Activated T-cell treated with anti-CD3 and anti-CD28 coated beads, Interleukin-2, amount 50 U/mL, for 4 hours (primary cell): ENCODE measurements at places on chromosomes 3 and 15. TPM values are rescaled to one million over a fixed set of nuclear protein-coding genes. Genes with fewer than 3 reads are reported as not detected.

DNA sequence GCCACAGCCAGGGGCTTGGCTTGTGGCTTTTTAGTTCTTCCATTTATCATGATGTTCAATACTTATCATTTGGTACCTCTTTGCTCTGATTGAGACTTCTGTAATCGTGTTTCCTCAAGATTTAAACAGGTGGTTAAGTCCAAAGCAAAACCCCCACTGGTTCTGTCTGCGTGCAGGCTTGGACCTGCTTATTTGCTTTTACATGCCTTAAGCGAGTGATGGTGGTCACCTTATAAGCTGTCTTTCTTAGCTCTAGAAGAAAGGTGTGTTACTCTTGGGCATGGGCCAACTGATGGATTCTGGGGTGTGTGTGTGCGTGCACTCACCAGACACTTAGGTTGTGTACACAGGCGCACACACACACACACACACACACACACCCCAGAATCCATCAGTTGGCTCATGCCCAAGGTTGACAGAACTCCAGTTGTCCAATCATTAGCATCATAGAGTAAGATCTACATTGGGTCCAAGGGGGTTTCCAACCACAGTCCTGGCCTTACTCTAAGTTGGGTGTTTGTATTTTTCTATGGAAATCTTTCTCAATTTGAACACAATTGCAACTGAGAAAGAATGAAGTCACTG lies 1.2 kb downstream of the MYZAP start:
- no peak for DNase-seq

SEMA5B gene
- not detected for total RNA-seq

STAB1 gene
- total RNA-seq, result 0.30 TPM

DNA sequence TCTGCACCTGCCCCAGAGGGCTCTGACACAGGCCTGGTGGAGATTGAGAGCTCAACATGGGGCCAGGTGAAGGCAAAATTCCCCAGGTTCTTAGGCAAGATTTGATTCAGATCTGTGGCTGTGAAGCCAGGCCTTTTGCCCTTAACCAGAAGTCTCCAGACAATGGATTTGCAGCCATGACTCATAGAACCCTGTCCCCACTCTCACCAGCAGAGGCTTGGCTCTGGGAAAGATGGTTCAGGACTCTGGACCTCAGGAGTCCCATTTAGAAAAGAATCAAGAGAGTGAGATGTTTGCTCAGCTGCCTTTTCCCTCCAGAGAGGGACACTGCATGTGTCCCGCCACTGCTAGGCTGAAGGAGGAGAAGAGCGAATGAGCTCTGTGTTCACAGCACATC lies 361.4 kb upstream of the ICE2 start:
- DNase-seq, result no peak

DNA sequence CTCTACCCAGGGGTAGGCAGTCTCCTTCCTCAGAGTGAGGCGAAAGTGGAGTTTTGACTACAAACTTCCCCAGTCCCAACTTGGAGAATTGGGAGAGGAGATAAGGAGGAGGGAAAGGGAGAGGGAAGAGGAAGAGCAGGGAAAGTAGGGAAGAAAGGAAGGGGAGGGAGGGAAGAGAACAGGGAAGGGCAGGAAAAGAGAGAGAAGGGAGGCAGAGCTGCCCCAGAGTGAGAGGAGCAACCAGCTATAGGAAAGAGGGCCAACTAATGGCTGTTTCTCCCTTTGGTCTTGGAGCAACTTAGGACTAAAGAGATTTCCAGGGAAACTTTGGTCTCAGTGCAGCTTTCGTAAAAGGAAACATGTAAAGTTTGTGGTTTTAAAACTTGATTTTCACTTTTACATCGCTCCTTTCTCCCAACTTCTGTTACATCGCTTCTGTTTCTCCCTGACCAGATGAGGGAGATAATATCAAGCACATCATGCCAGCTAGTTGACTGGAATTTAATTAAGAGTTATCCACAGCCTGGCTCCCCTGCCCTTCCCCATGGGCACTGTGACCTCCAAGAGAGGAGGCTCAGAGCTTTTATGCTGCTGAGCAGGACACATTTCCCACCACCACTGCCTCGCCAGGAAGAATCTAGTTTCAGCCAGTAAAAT lies 1.4 kb downstream of the CA12 start:
- DNase-seq, result no peak

DNA sequence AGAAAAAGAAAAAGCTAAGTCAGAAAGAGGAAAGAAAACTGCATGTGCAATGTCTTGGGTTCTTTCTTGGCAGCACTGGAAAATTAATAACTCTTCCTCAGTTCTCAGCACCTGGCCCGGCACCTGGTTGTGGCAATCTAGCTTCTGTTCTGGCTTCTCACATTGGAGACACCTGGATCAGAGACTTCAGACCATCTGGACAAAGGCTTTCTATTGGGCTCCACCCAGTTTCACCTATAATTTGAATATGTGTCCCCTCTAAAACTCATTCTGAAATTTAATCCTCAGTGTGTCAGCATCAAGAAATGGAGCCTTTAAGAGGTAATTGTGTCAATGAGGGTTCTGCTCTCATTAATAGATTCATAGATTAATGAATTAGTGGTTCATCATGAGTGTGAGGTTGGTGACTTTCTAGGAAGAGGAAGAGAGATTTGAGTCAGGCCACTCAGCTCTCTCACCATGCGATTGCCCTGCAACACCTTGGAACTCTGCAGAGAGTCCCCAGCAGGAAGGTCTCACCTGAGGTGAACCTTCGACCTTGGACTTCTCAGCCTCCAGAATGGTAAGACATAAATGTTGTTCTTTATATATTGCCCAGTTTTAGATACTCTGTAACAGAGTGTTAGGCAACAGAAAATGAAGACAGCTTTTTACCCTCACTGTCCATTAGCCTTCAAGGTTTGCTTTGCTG lies 679.9 kb downstream of the NTRK3 start:
- DNase-seq, result no peak

GRCh38 chr3:11671648-11672100 lies 28.0 kb upstream of the VGLL4 start:
- DNase-seq, result no peak

- DNase-seq, result no peak
These were observed 94.5 kb upstream of the MYZAP start for GRCh38 chr15:57496946-57497869.

DNA sequence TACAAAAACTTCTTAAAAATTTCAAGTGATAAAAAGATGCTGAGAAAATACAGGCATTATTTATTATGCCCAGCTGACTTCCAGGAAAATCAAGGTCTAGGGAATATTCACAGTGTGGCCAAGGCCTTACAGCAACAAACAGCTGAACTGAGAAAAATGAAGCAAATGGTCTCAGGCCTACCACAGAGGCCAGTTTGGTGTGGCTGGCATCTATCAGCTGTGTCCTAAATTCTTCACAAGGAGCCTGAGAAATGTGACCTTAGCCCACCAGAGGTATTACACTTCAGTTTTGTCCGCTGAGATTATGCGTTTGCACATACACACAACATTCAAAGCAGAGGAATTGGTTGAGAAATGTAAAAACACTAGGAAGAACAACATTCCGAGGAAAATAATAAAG lies 77.4 kb downstream of the ANP32A start:
- DNase-seq, result no peak

GRCh38 chr3:171018156-171018935 lies 8.2 kb downstream of the SLC2A2 start:
- no peak for DNase-seq

DNA sequence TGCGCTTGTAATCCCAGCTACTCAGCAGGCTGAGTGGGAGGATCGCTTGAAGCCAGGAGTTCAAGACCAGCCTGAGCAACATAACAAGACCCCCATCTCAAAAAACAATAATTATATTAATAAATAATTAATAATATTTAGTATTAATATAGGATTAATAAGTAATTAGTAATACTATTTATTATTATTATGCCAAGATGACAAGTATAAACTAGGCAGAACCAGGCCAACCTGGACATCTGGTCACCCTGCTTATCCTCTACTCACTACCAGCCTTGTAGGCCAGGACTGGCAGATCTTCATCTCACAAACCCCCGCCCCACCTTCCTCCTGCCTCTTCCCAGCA lies 429 bp downstream of the CPN2 start:
- DNase-seq, result no peak

DNA sequence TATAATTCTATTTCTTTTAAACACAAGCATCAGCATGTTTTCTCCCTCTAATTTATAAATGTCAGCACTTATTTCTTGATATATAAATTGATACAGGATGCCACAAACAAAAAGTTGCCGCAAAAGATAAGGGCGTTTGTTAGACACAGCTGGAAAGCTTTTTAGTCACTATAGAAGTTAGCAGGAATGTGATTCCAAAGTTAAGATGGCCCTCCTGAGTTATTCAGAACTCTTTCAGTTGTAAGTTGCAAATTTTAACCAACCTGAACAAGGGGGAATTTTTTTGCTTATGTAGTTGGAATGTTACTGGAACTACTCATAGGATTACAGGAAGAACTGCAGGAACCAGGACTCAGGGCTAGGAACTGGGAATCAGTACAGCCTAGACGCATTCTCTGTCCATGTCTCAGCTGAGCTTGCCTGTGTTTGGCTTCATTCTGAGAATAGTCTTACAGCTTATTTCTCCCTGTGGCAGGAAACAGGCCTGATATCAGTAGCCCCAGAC lies 166.3 kb downstream of the VGLL4 start:
- no peak for DNase-seq

GATA2 gene
- 13.7 TPM for total RNA-seq

GRCh38 chr3:97934980-97935695 lies 37.1 kb downstream of the RIOX2 start:
- DNase-seq, result no peak

DNA sequence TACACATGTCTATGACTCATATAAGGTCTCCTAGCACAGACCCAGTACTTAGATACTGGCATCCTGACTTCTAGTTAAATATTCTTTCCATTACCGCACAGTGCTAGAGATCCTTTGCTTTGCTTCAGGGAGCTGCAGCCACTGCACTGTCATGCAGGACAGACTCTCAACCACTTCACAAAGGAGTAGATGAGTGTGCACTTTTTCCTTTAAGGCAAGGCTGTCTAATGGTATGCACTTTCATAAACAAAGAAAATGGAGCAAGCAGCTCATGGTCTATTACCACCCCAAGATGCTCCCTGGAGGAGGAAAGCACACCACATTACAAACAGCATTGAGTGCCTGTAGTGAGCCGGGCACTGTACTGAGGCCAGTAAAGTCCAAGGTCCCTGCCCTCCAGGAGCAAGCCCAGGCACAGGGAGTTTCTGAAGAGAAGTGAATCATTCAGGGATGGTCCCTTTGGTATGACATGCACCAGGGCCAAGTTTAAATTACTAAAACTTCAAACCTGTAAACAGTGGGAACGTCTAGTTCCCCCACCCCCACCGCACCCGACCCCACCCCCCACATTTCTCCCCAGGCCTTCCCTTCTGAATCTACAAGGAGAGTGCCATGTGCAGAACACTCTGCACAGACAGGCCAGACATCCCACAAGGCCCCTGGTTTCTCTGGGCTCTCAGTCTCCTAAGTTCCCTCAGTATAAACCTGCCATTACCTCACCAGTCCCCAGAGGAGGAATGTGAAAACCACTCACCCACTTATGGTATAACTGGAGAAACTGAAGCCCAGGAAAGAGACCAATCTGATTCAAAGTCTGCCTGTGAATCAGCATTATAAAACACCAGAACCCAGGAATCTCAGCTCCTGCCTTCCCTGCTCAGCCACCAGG lies 107.8 kb upstream of the BCL6 start:
- no peak for DNase-seq

CADM2 gene
- total RNA-seq, result not detected

DNA sequence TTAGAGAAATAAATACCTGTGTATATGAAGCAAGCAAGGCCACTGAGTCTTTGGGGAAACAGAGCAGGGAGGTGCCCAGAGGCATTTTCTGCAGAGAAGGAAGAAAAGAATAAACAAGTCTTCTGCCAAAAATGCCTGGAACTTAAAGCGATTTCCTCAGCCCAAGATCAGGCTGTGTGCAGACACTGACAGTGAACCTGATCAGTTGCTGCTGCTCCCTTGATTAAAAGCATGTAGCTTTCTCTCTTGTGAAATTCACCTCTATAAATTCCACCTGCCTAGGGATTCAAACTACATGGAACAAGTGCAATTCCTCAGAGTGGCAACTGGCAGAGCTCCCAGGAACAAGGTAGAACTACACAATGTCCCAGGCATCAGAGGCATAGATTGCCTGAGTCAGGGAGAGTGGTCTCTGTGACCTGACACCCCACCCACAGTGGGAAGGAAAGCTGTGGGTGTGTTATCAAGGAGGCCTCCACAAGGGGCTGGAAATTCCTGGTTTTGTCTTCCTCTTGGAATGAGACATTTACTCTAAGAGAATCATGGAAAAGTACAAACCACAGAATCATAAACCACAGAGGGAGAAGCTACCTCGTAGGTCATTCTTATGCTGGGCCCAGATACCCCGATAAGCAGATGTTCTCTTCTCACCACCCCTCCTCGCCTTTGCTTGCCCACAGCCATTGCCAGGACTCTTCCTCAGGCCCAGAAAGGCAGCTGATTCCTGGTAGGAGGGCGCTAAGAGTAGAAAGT lies 1.8 kb upstream of the ZBTB38 start:
- no peak for DNase-seq

DNA sequence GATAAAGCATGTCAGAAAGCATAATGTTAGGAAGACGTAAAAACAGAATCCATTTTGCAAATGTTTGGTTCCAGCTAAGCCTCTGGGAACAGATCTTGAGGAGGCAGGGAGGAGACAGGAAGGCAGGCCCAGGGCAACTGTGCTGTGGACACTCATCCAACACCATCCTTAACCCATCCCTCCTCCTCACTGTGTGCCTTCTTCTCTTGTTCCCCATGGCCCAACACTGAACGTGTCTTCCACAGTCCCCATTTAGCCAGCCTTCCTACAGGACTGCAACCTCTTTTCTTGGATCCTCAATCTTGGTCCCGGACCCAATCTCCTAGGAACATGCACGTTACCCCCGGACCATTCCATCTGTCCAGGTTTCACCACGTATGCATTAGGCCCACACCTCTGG lies 15.4 kb downstream of the C2CD4B start:
- no peak for DNase-seq

STRIT1 gene
- total RNA-seq, result not detected

- no peak for DNase-seq
These were observed 299.2 kb upstream of the THRB start for GRCh38 chr3:24793896-24794295.

- no peak for DNase-seq
These were observed 30.9 kb downstream of the RCN2 start for GRCh38 chr15:76962337-76963013.

- DNase-seq, result no peak
These were observed 102.7 kb upstream of the MEIS2 start for GRCh38 chr15:37203050-37203449.

TLR9 gene
- not detected for total RNA-seq

PRKAR2A gene
- 75.9 TPM for total RNA-seq

GRCh38 chr3:47762233-47762632 lies 19.5 kb downstream of the SMARCC1 start:
- DNase-seq, result no peak
